ENCODE measurements at places on chromosomes 7 and 10. TPM values are rescaled to one million over a fixed set of nuclear protein-coding genes. Genes with fewer than 3 reads are reported as not detected.
A peak's percentile ranks its signal among the peaks of the same experiment; 100 is the strongest.

Gene PDK4
- total RNA-seq, result not detected

Gene IDI2
- not detected for total RNA-seq

DNA sequence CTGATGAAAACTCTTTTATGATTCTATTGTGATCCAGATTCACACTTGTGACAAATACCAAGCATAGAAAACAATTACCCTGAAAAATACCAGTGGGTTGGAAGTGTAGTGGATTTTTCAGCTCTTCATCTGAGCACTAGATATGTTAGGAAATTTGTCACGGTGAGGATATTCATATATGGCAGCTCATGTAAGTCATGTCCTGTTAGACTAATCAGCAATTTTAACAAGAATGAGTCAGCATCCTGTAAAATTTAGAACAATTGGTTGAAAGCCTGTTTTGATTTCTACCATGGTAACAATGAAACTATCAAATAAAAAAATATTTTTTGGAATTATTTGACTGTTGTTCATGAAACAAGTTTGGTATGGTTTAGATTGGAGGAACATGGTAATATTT is 334.3 kb downstream of the CACNA2D1 start:
- H3K27ac ChIP-seq, result no peak overlapping the region
- H3K4me3 ChIP-seq, result no peak overlapping the region
- no peak for DNase-seq
- no peaks in the 10 kb centered on the region for H3K27me3 ChIP-seq
- no peaks in the 10 kb centered on the region for H3K36me3 ChIP-seq

Gene SLC39A12
- total RNA-seq, result not detected

GRCh38 chr7:131527456-131527855 is 29.0 kb downstream of the PODXL start:
- no peak for DNase-seq
- no peaks in the 10 kb centered on the region for H3K4me1 ChIP-seq
- H3K36me3 ChIP-seq, result no peaks in the 10 kb centered on the region

DNA sequence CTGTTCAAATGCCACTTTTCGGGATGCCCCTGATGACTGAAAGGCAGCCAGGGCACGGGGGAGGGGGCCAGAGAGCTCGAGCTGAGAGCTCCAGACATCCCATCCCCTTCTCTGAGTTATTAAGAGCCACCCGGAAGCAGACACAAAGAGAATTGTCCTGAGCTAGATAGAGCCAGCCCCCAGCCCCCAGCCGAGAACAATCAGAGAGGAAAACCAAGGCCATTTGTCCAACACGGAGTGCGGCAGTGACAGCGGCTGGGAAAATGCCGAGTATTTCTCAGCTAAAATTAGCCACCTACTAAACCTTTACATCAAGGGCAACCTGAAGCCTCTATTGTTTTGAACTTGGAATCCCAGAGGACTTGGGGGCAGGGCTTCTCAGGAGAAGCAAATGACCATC is 51.0 kb downstream of the UNC5B start:
- no peak overlapping the region for H3K27ac ChIP-seq
- no peak overlapping the region for H3K4me3 ChIP-seq
- peaks cover 24% of the 10 kb centered on the region for H3K27me3 ChIP-seq

DNA sequence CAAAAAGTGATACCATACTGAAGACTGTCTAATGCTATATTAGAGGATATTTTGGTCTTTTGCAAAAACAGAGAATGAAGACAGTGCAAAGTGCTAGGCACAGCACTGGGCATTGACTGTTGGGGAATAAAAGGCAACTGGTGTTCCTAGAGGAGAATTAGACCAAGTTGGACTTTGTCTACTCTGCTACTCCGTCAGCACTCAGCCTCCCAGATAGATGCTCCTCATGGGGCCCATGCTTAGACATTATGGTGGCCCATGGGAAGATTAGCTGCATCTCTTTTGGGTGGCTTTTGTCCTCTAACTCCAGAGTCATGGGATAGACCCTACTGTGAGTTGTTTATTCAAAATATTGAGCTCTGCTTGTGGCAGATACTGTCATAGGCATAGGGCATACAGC is 113.5 kb downstream of the RBM20 start:
- no peaks in the 10 kb centered on the region for H3K27me3 ChIP-seq
- H3K4me1 ChIP-seq, result no peaks in the 10 kb centered on the region
- no peak for DNase-seq
- no peaks in the 10 kb centered on the region for H3K36me3 ChIP-seq
- no peak overlapping the region for H3K4me3 ChIP-seq
- no peak overlapping the region for H3K27ac ChIP-seq

DNA sequence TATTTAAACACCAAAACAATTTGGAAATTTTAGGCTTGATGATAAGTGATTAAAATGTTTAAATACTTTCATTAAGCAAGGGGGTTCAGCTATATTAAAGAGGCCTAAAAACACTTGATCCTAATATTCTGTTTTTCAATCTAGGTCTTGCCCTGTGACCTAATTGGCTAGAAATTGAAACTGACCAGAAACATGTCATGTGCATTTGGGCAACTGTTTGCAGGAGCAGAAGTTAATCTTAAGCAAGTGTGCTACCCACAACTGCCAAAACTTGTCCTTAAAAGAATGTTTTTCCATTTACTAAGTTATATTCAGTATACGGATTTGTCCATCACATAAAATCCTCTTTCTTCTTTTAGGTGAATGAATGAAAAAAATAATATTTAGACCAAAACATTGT is 167.3 kb downstream of the PPP1R3A start:
- H3K36me3 ChIP-seq, result no peaks in the 10 kb centered on the region
- DNase-seq, result no peak
- H3K27me3 ChIP-seq, result no peaks in the 10 kb centered on the region

Gene PPP1R3A
- not detected for total RNA-seq

Gene UCMA
- not detected for total RNA-seq

Gene POT1
- total RNA-seq, result 21.7 TPM

Gene AHR
- 34.1 TPM for total RNA-seq

DNA sequence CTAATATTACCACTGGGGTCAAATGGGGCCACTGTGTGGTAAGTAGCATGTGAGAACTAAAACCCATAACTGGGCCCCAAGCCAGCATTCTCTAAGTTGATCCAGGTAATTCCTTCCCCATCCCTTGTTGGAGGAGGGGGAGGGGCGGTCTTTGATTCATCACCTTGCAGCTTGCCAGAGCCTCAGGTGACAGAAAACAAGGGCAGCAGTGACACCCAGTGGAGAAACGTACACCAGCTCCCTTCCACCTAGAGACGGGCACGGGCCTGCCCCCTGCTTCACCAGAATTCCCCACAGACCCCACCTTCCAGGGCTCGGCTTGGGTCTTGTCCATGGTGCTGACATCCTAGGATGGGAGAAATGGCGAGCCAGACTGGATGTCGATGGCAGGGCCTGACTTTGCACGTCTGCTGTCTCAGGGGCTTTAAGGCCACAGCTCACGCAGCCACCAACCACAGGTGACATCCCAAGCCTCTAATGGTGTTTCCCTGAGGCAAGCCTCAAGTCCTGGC is 102.0 kb downstream of the STRA8 start:
- 0 out of 2 replicates have a peak, but pooled peaks cover under 1% of the 10 kb centered on the region for H3K4me1 ChIP-seq
- no peaks in the 10 kb centered on the region for H3K36me3 ChIP-seq
- no peak overlapping the region for H3K4me3 ChIP-seq
- peak; percentile 80 for DNase-seq

DNA sequence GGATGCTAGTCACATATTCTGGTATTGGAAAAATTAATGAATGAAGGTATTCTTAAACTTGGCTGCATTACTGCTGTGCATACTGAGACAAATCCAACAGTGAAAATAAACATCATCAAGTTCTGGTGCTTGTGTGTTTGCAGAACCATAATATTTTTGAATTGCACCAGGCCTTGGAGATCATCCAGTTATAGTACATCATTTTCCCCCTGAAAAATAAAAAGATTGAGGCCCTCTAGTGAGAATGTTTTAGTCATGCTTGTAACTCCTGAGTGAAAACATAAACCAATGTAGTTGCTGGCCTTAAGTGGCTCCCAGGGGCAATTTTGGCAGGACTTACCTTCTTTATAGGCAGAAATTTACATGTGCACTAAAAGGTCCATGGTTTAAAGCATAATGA is 218.8 kb upstream of the TMEM229A start:
- no peaks in the 10 kb centered on the region for H3K27me3 ChIP-seq
- H3K4me1 ChIP-seq, result peaks cover 2% of the 10 kb centered on the region
- H3K27ac ChIP-seq, result no peak overlapping the region
- no peak overlapping the region for H3K4me3 ChIP-seq

Gene GJC3
- 0.66 TPM for total RNA-seq

Gene GIMAP8
- total RNA-seq, result not detected

DNA sequence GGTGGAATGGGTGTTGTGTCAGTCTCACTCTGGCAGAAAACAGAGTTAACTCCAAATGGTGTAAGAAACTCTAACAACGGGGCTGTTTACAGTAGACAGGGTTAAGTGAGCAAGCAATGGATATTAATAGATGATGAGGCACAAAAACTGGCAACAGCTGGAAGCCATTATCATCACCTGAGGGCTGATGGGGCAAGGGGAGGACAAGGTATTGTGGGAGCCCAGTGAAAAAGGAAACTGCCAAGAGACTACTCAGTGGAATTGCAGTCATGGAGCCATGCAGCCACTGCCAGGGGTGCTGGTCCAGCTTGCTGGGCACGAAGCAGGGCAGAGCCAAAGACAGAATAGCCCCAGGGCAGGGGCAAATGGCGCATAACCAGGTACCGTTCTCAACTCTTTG is 260.7 kb downstream of the BICC1 start:
- H3K36me3 ChIP-seq, result no peaks in the 10 kb centered on the region
- no peaks in the 10 kb centered on the region for H3K27me3 ChIP-seq
- H3K4me1 ChIP-seq, result no peaks in the 10 kb centered on the region
- DNase-seq, result no peak
- H3K4me3 ChIP-seq, result no peak overlapping the region

GRCh38 chr7:102840404-102840803 is 72.4 kb upstream of the LRRC17 start:
- H3K27ac ChIP-seq, result no peak overlapping the region
- H3K4me1 ChIP-seq, result peaks cover 40% of the 10 kb centered on the region
- no peaks in the 10 kb centered on the region for H3K27me3 ChIP-seq
- H3K4me3 ChIP-seq, result no peak overlapping the region
- no peaks in the 10 kb centered on the region for H3K36me3 ChIP-seq

DNA sequence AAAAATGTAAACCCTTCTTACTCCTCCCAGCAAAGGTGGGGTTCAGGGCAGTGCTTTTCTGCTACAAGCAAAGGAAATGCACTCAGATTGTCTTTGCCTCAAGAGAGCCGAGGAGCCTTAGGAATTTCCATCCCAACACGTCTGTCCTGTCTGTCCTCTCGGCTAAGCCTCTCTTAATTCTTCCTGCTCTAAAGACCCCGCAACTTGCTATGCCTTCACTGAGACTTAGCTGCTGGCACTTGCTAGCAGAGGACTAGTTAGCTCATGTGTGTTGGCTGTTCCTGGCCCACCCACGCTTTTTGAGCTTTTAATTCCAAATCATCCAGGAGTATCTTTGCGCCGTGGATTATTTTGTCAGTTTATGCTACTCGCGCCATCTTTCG is 481 bp upstream of the NPM3 start:
- peak overlapping the region; percentile 55 for H3K27ac ChIP-seq
- DNase-seq, result no peak
- H3K4me1 ChIP-seq, result peaks cover 43% of the 10 kb centered on the region

GRCh38 chr7:2710286-2710655 is 22.3 kb downstream of the AMZ1 start:
- no peaks in the 10 kb centered on the region for H3K27me3 ChIP-seq
- no peak overlapping the region for H3K4me3 ChIP-seq
- no peak for DNase-seq
- peaks cover 28% of the 10 kb centered on the region for H3K4me1 ChIP-seq

GRCh38 chr7:92282930-92283329 is 37.2 kb downstream of the ANKIB1 start:
- no peaks in the 10 kb centered on the region for H3K36me3 ChIP-seq
- H3K27ac ChIP-seq, result no peak overlapping the region

Gene KLLN
- total RNA-seq, result 0.39 TPM

DNA sequence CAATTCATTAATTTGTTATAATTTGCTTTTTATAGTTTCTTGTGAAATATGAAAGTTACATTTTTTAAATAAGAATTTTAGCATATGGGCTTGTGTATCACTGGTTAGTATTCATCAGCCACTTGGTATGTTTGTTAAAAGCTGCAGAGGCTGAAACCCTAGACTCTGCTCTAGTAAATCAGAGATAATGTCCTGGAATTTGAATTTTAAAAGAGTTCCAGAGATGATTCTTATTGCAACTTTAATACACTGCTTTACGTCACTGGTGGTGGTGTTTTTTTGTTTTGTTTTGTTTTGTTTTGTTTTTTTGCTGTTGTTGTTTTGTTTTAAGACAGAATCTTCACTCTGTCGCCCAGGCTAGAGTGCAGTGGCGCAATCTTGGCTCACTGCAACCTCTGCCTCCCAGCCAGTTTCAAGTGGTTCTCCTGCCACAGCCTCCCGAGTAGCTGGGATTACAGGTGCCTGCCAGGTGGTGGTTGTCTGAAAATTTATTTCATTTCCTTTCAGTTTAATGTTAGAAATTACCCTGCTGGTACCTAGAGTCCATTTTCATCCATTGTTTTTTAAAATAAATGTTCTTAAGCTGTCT is 43.8 kb downstream of the PTPN12 start:
- DNase-seq, result no peak
- H3K27me3 ChIP-seq, result no peaks in the 10 kb centered on the region
- H3K36me3 ChIP-seq, result peaks cover 36% of the 10 kb centered on the region
- H3K27ac ChIP-seq, result no peak overlapping the region
- 0 out of 2 replicates have a peak, but pooled peaks cover 1% of the 10 kb centered on the region for H3K4me1 ChIP-seq
- H3K4me3 ChIP-seq, result no peak overlapping the region

- H3K27me3 ChIP-seq, result no peaks in the 10 kb centered on the region
- no peaks in the 10 kb centered on the region for H3K36me3 ChIP-seq
- peaks cover 25% of the 10 kb centered on the region for H3K4me1 ChIP-seq
- H3K27ac ChIP-seq, result no peak overlapping the region
- no peak for DNase-seq
Measured at GRCh38 chr10:97690133-97690532, 3.1 kb upstream of the AVPI1 start.

DNA sequence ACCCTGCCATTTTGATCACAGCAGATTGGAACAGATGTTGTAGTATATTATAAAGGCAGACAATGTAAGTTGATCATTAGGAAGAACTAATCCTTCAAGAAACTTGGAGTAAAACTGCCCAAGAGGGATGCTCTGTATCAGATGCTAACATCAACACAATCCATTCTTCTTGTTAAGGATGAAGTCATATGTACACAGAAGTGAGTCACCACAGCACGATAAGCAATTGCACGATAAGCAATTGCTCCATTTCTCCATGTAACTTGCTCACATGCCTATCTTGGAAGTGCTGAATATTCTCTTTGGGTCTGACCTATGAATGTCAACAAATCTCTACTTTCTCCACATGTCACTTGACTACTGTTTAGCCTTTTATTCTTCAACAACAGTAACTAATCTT is 41.5 kb upstream of the DMTF1 start:
- H3K27me3 ChIP-seq, result no peaks in the 10 kb centered on the region
- no peaks in the 10 kb centered on the region for H3K4me1 ChIP-seq
- DNase-seq, result peak; percentile 36
- no peaks in the 10 kb centered on the region for H3K36me3 ChIP-seq

Gene TAC1
- total RNA-seq, result not detected

Gene TBX20
- not detected for total RNA-seq

GRCh38 chr10:98316170-98316569 is 48.2 kb upstream of the LOXL4 start:
- H3K27ac ChIP-seq, result no peak overlapping the region
- no peaks in the 10 kb centered on the region for H3K36me3 ChIP-seq
- peaks cover 56% of the 10 kb centered on the region for H3K27me3 ChIP-seq
- no peak for DNase-seq

Gene ASAH2
- total RNA-seq, result 8.9 TPM

Gene MNX1
- total RNA-seq, result 3.6 TPM

All from HepG2 (cell line).